Stimulated activated CD8-positive, alpha-beta memory T cell treated with anti-CD3 and anti-CD28 coated beads, Interleukin-15, amount 100 ng/mL, for 1 hour (primary cell): ENCODE measurements at places on chromosomes 16 and 17.

GRCh38 chr17:59437791-59438281 lies 106.4 kb downstream of the YPEL2 start:
- no peak for DNase-seq

DNA sequence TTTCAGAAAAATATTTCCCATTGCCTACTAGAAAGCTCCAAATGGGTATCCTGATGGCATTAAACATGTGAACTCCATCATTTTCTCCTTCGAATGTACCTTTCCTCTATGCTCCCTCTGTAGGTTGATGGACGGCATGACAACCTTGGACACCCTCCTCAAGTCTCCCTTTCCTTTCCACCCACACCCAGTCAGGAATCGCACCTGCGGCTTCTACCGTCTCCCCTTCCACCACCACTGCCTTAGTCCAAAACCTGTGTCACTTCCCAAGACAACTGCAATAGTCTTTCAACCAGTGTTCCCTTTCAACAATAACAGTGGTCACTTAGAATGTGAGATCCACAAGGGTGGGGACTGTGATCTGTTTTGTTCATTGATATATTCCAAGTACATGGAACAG lies 233.1 kb upstream of the AXIN2 start:
- no peak for DNase-seq

GRCh38 chr17:83036666-83037065 lies 42.7 kb upstream of the METRNL start:
- no peak for DNase-seq

DNA sequence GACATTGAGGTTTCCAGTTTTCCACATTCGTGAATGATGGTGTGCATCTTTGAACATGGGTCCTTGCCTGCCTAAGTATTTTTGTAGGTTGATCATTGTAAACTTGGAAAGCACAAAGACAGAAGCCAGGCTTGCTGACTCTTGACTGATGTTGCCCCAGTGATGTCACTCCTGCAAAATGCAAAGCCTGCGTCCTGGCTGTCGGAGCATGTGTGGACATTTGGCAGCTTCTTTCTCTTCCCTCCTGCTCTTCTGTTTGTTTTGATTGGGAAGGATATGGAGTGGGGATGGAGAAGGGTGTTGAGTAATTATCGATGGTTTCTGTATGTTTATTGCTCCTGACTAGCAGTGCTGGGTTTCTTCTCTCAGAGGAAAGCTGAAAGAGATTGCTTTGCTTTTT lies 3.2 kb downstream of the NDE1 start:
- no peak for DNase-seq

- no peak for DNase-seq
Measured at GRCh38 chr17:1484676-1485422, 7.6 kb downstream of the MYO1C start.

- DNase-seq = peak; percentile 41
Measured at GRCh38 chr17:48427598-48427997, 2.4 kb downstream of the SKAP1 start.

GRCh38 chr17:68456339-68457167 lies 743 bp downstream of the WIPI1 start:
- no peak for DNase-seq

DNA sequence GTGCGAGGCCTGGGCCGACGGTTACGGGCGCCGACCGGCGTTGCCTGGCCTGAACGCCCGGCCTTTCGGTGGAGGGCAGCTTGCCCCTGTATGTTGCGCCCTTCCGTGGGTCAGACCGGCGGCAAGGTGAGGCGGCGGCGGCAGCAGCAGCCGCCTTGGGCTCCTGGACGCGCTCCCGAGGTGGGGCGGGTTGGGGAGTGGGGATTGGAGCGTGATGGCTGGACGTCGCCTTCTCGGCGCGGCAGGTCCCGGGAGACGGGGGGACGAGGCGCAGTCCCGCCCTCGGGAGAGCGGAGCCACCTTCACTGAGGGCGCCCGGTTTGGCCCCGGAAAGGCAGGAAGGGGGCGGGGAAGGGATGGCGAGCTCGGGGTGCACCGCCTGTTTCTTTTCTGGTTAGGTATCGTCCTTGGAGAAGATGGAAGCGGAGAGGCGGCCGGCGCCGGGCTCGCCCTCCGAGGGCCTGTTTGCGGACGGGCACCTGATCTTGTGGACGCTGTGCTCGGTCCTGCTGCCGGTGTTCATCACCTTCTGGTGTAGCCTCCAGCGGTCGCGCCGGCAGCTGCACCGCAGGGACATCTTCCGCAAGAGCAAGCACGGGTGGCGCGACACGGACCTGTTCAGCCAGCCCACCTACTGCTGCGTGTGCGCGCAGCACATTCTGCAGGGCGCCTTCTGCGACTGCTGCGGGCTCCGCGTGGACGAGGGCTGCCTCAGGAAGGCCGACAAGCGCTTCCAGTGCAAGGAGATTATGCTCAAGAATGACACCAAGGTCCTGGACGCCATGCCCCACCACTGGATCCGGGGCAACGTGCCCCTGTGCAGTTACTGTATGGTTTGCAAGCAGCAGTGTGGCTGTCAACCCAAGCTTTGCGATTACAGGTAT lies 671 bp downstream of the DGKE start:
- peak; percentile 30 for DNase-seq

DNA sequence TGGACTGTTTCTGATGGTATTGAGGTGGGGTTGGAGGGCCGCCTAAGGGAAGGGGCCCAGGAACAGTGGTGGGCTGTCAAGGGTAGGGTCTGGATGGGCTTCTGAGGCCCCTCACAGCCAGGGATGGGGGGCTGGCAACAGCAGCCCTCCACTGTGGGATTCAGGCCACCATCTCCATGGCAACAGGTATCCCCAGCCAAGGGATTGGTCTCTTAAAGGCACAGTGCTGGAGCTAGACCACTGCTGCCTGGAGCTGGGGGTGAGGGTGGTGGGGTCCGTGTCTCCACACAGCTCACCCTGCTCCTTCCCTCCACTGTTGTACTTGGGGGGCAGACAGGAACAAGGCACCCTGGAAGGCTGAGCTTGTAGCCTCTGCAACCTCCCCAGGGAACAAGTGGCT lies 41.8 kb downstream of the PSME3IP1 start:
- no peak for DNase-seq

DNA sequence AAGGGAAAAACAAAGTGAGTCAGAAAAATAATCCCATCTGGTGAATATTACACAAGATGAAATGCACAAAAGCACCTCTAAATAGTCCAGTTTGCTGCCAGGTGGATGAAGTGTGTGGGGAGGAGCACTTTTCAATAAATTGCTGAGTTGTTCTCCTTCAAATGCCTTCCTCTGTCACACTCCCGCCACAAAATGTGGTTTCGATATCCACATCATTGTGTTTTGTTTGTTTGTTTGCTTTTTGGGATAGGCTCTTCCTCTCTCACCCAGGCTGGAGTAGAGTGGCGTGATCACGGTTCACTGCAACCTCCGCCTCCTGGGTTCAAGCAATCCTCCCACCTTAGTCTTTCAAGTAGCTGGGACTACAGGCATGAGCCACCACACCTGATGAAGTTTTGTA lies 24.6 kb upstream of the SHISA9 start:
- no peak for DNase-seq

DNA sequence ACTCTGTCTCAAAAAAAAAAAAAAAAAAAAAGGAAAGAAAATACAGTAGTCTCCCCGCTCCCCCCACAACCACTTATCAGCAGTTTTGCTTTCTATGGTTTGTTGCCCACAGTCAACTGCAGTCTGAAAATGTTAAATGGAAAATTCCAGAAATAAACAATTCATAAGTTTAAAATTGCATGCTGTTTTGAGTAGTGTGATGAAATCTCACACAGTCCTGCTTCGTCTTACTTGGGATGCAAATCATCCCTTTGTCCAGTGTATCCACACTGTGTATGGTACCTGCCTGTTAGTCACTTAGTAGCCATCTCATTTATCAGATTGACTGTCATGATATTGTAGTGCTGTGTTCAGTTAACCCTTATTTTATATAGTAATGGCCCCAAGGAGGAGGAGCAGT lies 41.5 kb downstream of the NF1 start:
- DNase-seq = no peak

DNA sequence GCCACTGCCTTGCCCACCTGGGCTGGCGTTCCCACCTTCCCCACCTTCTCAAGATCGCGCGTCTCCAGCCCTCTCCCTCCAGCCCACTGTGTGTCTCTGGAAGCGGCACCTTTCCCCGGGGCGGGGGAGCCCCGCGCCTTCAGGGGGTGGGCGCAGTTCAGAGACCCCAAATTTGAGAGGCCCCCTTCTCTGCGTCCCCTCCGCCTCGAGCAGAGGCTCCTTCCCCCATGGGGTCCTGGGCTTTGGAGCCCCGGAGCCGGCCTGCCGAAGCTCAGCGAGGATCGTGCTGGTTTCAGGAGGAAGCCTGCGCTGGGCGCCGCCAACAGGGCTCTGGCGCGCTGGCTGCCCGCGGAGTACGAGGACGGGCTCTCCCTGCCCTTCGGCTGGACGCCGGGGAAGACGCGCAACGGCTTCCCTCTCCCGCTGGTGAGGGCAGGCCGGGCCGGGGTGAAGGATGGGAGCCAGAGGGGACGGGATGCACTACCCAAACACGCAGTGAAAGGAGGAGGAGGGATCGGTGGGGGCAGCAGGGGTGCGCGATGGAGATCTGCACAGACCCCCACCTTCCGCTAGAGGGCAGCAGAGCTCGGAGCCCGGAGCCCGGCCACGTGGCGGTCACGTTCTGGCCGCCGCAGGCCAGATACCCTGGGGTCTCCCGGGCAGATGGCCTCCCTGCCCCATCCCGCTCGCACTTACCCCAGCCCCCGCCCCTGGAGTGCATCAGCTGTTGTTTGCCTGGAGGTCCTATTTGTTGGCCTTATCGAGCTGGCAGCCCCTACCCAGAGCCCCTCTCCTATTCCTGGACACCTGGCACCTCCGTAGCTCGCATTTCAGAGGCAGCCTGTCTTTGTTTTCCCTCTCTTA lies 11.1 kb downstream of the LPO start:
- peak; percentile 55 for DNase-seq

- DNase-seq = no peak
Measured at GRCh38 chr16:3363793-3364192, 8.1 kb downstream of the OR2C1 start.

DNA sequence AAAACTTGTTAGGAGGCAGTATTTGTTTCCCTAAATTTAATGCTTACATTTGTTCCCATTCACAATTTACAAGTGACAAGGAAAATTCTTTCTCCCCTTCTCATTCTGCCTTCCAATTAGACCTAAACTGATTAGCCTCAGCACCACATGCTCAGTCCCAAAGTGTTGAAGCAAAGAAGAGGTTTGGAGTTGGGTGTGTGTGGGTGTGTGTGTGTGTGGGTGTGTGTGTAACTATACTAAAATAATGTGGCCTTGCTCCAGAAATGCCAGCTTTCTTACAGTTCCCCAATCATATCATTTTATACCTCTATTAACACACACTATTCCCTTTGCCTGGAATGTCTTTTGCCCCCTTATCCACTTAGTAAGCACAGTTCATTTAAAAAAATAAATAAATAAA lies 6.9 kb upstream of the UTP6 start:
- DNase-seq = no peak
